ENCODE measurements at places on chromosomes 5 and 9.

DNA sequence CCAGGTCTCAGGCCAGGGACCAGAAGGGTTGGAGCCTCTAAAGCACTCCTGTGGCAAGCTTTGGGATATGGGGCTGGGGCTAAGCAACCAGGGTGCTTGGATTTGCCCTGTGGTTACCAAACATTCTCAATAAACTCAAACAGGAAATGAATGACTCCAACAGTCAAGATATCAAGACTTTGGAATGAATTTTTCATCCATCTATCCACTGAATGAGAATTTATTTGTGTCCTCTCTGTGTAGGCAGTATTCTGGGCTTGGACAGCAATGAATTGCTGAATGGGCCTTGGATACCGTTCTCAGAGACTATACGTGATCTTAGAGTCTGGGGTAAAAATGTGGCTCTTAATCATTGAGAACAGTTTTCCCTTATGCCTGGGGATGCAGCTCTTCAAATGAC is 212.5 kb downstream of the DAB2IP start:
- DNase-seq = no peak

DNA sequence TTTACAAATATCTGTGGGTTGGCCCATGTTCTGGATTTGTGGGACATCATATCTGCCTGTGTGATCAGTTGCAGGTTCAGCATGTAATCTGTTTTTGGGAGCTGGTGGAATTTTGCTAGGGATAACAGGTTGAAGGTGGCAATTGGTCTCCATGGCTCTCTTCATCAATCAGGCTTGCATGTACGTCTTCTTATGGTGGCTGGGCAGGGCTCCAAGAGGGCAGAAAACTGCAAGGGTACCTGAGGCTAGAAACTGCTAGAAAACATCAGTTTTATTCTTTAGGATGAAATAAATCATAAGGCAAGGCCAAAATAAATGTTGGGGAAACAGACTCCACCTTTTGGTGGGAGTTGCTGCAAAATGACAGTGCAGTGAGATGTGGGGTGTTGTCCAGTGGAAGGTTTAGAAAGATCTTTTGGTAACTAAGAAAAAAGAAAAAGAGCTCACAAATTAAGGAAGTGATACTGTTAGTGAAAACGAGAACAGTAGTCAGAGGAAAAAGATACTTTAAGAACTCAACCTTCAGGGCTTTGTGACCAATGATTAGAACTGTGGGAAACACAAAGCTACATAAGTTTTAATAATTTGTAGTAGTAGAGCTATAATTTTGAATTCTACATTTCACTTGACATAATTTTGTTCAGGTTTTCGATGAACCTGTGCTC is 300.7 kb upstream of the IZUMO3 start:
- DNase-seq = no peak

GRCh38 chr5:122756264-122756911 is 18.5 kb upstream of the SNX2 start:
- no peak for DNase-seq

GRCh38 chr5:117380316-117380715 is 805.7 kb upstream of the SEMA6A start:
- DNase-seq = no peak

DNA sequence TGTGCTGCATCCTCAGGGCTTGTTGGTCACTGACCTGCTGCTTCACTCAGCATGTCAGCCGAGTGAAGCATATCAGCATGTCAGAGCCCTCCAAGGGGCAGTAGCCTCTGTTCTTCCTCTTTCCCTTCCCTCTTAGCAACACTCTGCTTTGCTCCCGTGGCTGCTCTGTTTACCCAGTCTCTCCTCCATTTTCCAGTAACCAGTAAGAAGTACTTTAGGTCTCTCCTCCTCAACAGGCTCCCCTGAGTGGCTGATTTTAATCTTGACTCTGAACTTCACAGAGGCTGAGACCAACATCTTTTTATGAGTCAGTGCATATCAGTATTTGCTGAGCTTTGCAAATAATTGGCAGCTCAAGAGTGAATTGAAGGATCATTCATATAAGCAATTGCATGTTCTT is 18.6 kb upstream of the ADRB2 start:
- DNase-seq = no peak

DNA sequence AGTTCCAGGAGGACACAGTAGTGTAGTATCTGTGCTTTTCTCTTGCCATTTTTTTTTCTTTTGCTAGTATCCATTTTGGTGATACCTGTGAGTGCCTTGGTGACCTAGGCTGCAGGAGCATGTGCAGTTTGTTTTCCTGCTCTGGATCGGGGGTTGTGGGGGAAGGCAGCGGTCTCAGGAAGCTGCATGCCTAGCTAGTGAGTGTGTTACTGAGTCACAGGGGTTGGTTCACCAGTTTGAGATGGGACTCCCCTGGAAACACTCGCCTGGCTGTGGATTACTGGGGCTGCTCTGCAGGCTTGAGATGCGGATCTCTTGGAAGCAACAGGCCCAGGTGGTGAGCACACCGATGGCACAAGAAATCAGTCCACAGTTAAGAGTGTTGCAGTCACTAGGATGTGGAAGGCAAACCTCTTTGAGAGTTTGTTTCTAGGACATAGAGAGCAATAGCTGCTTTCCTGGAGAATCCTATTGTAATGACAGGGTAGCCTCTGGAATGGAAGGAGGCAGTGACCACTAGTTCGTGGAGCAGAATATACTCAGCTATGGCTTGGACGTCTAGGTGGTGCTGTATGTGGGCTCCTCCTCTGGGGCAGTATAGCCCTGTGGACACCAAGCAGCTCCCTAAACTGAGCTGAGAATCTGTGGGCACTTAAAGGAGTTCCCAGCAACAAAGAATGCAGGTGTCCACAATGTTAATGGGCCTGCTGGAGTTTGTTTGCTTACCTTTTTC is 20.0 kb upstream of the SPATA31E1 start:
- DNase-seq = no peak

DNA sequence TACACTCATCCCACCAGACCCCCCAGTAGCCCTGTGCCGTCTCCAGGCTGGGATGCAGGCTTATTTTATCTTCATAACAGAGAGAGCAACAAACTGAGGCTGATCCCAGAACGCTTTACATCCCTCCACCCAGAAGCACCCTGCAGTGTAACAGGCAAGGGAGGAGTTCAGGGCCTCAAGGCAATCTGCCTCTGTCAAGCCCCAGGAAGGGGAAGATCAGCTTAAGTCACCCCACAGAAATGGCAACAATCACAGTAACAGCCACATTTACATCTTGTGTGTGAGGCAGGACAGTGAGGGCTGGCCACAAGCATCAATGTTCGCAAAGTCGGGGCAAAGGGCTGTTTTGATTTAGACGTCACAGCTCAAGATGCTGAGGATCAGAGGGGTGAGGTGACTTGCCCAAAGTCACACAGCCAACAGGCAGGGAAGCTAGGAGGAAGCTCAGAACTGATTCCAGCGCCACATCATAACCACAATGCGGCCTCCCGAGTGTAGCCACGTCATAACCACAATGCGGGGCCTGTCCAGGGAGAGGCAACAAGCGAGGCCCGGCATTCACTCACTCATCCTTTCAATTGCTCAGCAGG is 14.4 kb downstream of the STK10 start:
- DNase-seq = no peak

DNA sequence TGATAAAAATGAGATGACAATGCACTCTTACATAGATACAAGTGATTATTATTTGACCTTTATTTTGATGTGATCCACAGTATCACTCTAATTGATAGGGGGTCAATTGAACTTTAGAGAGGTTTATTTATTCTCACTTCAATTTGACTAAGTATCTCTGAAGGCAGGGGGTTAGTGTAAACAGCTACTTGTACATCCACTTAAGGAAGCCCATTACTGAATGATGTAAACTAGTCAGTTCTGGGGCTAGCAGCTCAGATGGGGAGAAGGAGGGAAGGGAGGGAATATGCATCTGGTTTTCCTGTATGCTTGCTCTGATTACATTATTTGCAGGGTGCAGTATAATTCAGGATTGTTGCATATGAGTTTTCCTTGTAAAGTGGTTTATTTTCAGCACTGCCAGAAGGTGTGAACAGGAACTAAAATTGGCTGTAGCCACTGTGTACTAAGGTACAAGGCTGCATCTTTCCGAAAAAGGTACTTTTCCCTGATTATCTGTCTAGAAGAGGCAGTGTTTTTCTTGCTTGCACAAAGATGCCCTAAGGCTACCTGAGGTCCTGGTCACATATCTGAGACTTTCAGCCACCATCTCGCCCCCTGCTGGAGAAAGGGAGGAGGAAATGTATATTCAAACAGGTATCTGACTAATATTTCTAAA is 51.2 kb downstream of the MRPS27 start:
- no peak for DNase-seq

GRCh38 chr5:107704681-107705401 is 34.1 kb upstream of the EFNA5 start:
- no peak for DNase-seq

- DNase-seq = no peak
These were observed 7.7 kb downstream of the ARHGAP26 start for GRCh38 chr5:142777850-142778249.

GRCh38 chr5:137566118-137566541 is 67.0 kb upstream of the SPOCK1 start:
- no peak for DNase-seq

- no peak for DNase-seq
These were observed 50.7 kb upstream of the FREM1 start for GRCh38 chr9:14960881-14961280.

GRCh38 chr9:107216329-107216728 is 66.8 kb upstream of the RAD23B start:
- DNase-seq = no peak

GRCh38 chr5:45060724-45061123 is 252.0 kb downstream of the MRPS30 start:
- no peak for DNase-seq

GRCh38 chr5:669111-669841 is 23.9 kb downstream of the TPPP start:
- DNase-seq = no peak

DNA sequence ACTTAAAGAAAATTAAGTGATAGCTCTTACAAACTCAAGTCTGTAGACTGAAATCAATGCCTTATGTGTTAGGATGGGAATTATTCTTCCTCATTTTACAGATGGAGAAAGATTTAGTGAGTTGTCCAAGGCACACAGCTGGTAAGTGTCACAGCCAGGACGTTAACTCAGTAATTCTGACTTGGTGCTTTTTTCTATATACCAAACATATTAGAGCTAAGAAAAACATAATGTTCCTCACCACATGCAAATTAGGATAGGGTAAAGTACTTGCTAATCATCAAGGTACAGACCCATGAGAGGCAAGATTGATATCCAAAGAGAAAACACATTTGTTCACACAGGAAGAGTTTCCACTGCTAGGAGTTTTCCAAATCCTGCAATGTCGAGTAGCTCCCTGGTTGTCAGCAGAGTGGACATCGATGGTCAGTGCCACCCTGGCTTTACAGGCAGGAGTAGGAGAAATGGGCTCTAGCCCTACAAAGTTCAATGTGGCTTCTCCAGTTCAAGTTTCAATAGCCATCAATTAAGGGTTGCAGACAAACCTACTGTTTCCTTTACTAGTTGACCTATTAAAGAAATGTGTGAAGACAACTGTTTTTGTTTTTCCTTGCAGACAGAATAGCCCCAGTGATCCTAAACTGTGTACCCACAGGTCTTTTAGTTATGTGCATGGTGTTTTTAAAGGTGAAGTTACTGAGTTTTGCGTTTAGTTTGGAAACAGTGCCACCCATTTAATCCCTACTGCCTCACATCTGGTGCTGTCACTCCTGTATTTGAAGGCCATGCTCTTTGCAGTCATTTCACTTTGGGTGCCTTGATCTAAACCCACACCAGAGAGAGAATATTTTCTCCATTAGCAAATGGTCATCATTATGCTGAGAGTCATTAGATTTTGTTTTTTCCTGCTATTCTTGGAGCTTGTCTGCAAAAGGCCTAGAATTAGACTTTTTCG is 460.8 kb upstream of the SMARCA2 start:
- no peak for DNase-seq

DNA sequence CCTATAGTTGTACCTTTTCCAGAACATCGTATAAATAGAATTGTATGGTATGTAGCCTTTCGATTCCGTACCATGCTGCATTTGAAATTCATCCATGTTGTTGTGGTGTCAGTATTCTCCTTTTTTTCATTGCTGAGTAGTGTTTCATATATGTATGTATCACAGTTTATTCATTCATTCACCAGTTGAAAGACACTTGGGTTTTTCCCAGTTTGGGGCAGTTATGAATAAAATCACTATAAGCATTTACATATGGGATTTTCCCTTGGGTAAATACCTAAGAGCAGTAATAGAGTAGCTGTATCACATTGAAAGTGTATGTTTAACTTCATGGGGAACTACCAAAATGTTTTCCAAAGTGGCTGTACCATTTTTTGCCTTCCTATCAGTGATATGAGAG is 16.1 kb upstream of the FKTN start:
- DNase-seq = no peak

GRCh38 chr9:12889402-12890106 is 114.7 kb downstream of the LURAP1L start:
- DNase-seq = no peak

GRCh38 chr9:137453643-137454081 is 5.5 kb downstream of the NSMF start:
- no peak for DNase-seq

GRCh38 chr5:132477784-132478365 is 12.7 kb downstream of the IRF1 start:
- DNase-seq = no peak

DNA sequence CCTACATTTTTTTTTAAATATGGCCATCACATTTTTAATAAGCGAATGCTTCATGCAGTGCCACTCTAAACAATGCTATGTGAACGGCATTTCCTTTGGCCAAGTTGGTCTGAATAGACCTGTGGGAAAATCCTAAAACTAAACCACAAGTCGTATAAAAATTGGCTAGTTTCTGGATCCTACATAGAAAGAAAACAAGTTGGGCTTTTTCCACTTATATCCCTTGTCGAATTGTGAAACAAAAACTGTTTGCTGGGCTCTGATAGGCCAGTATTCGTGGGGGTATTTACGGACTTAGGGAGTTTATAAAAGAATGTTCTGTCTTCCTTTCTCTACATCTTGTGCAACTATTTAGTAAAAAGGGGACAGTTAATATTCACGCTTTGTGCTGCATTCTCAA is 153.1 kb upstream of the KLF9 start:
- no peak for DNase-seq

Data from NCI-H526 treated with DMSO at 0.1 percent for 48 hours (cell line).